ENCODE measurements at places on chromosomes 2 and 18.

- no peak for DNase-seq
These were observed 78.8 kb upstream of the TTC39C start for GRCh38 chr18:23935804-23936203.

DNA sequence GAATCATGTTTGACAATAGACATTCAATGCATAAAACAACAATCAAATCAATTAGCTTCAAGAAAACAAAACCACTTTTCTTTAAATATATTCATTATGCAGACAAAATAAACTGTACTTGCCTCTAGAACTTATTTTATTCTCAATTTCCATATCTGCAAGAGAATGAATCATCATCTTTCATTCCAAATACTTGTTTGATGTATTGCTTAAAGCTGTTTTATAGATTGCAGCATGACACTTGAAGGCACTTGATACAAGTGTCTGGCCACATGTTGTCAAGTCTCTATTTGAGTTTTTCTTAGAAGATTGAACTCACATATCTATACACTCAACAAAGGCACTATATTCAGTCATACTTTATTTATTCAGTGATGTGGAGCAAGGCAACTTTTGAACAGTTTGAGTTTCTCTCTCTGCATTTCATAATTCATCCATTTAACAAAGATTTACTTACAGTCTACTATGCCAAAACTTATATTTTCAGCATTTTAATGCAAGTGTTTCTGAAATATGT is 38.7 kb upstream of the DDX18 start:
- DNase-seq: no peak

- no peak for DNase-seq
These were observed 22.2 kb downstream of the PDIA6 start for GRCh38 chr2:10790228-10790973.

DNA sequence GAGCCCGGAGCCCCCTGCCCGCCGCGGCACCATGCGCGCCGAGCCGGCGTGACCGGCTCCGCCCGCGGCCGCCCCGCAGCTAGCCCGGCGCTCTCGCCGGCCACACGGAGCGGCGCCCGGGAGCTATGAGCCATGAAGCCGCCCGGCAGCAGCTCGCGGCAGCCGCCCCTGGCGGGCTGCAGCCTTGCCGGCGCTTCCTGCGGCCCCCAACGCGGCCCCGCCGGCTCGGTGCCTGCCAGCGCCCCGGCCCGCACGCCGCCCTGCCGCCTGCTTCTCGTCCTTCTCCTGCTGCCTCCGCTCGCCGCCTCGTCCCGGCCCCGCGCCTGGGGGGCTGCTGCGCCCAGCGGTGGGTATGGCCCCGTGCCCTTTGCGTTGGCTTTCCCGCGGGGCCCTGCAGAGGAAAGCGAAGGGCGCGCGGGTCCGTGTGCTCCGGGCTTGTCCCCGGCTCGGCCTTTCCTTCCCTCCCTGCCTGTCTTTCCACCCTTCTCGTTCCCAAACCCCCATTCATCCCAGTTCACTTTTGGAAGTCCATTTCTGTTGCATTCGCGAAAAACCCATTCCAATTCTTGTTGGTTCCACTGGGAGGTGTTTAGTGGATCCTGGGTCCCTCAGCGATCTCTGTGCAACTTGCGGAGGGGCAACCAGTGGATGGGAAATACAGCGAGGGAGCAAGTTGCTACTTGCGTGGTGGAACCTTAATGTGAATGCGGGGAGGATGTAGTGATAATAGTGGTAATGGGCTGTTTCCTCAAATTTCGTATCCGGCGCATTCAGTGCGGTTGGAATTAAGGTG is 599 bp downstream of the ADAM23 start:
- DNase-seq: peak; percentile 45

GRCh38 chr2:169324581-169325260 is 37.6 kb downstream of the LRP2 start:
- no peak for DNase-seq

DNA sequence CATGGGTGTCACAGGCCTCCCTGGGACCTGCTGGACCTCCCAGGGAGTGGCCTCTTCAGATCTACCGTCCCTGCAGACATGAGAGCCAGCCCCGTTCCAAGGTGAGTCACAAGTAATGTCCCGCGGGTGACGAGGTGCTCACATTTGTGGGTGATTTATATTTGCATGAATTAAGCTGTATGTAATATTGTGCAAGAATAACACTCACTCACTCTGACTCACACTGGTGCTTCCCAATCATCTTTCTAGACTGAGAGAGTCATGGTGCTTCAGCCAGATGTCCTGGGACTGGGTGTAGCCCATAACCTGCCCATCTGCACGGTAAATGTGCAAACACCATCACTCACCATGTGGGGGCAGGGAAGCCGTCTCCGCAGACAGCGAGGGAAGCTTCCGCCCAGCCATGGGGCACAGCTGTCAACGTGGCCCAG is 347.5 kb upstream of the SALL3 start:
- DNase-seq: no peak

DNA sequence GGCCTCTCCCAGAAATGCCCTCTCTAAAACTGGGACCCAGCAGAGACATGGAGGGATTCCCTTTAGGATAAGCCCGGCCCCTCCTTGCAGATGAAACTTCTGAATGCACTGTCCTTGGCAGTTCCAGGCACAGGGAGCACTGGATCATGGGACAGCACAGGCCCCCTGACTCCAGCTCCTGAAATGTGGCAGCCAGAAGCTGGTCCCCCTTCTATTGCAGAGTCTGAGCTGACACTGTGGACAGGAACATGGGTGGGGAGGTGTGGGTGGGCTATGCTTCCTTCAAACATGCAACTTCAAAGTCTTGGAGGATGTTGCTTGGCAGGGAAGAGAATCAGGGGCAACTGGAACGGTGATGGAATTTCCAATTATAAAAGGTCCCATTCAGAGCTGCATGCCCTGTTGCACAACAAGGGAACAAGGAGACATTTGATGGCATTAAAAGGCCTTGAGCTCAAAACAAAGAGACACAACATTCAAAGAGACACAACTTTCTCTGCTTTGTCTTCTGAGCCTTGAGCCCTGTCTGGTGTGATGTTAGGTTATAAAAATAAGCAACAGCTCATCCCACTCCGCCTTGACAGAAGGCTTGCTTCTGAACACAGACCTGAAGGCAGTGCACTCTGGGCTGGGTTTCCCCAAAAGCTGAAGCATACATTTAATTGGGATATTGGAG is 239.0 kb downstream of the OSR1 start:
- no peak for DNase-seq

DNA sequence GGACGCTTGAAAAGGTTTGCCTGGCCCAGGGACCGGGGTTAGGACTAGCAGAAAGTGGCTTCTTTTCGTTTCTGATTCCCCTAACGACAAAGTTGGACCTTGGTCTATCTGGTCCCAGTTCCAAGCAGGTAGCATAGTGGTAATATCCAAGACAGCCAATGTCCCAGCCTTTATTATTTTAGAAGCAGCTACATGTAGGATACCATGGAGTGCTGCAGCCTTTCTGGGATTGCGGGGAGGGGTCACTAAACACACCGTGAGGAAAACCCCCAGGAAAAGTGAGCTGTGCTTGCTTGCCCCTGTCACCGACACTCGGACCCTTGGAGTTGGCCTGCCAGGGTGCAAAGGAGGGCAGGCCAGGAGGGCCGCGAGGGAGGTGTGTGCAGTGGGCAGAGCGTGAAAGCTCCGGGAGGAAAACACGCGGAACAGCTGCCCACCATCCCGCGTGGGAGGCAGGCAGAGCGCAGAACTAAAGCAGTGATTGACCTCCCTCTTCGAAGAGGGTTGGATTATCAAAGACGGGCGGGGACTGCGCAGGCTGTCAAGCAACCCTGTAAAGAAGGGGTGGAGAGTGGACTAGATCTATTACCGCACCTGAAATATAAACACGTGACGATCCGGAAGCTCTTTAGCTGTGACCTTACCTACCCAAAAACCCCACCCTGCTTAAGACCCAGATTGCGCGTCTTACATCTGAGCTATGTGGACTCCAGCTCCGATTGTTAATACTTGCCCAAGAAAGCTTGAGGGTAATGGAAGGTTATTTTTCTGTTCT is 624 bp upstream of the MAP4K3 start:
- DNase-seq: no peak

GRCh38 chr2:215826838-215827441 is 186.4 kb downstream of the MREG start:
- DNase-seq: peak; percentile 40

DNA sequence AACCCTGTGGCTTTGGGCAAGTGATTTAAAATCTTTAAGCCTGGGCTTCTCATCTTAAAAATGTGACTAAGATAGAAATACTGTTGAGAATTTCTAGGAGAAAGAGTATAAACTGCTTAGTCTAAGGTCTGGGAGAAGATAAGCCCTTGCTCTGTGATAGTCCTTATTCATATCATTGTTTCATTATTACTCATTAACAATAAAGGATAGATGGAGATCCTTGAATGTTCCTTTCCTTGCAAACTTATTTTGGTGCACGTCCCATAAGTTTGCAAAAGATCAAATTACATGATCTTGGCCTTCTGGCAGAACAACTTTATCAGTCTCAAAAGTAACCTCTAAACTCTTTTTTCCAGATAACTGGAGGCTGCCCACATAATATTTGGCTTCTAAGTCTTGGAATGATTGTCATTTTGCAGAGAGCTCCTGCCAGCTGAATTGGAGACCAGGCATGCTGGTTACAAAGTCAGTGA is 138.3 kb downstream of the FAM124B start:
- peak; percentile 58 for DNase-seq

GRCh38 chr2:20455076-20455587 is 8.3 kb downstream of the RHOB start:
- no peak for DNase-seq

GRCh38 chr2:154306266-154306970 is 392.1 kb upstream of the KCNJ3 start:
- no peak for DNase-seq

DNA sequence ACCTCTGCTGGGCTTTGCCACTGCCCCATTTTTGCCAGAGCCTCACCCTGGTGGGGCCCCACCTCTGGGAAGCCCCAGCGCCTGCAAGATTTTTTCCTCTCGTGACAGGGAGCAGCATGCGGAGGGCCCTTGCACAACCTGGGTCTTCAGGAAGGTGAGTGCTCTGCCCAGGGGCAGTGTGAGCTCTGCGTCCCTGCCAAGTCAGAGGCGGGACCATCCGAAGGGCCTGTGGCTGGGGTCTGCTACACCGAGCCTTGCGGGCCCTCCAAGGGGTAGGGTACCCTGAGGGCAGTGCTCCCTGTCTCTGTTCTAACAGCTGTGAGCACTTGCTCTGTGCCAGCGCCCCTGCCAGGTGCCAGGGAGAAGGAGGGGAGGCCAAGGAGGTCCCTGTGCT is 5.8 kb upstream of the ODC1 start:
- no peak for DNase-seq
